ENCODE measurements at places on chromosomes 2 and 18. TPM values are rescaled to one million over a fixed set of nuclear protein-coding genes. Genes with fewer than 3 reads are reported as not detected.

GRCh38 chr2:10885094-10885860 is 26.5 kb upstream of the KCNF1 start:
- no peaks in the 10 kb centered on the region for H3K36me3 ChIP-seq
- H3K4me3 ChIP-seq: no peak overlapping the region
- H3K27ac ChIP-seq: no peak overlapping the region
- H3K27me3 ChIP-seq: peaks cover 2% of the 10 kb centered on the region

DNA sequence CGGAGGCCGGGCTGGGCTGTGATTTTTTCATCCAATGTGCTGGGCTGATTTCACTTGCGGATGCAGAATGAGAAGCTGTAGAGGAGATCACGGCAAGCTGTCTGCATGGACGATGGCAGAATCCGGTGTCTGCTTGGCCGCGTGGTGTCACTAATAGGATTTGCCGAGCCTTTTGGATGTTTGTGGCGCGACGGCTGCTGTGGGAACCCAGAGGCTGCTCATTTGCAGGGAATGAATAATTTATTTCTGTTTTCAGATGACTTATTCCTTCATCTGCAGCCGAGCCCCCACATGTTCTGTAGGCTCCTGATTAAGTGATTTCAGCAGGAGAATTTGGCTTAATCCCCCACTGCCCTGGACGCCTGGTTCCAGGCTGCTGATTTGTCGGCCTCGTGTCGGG is 62.6 kb downstream of the ODC1 start:
- no peak for DNase-seq
- H3K27me3 ChIP-seq: no peaks in the 10 kb centered on the region
- H3K27ac ChIP-seq: no peak overlapping the region
- H3K4me1 ChIP-seq: peaks cover 91% of the 10 kb centered on the region
- H3K36me3 ChIP-seq: peaks cover 10% of the 10 kb centered on the region

DNA sequence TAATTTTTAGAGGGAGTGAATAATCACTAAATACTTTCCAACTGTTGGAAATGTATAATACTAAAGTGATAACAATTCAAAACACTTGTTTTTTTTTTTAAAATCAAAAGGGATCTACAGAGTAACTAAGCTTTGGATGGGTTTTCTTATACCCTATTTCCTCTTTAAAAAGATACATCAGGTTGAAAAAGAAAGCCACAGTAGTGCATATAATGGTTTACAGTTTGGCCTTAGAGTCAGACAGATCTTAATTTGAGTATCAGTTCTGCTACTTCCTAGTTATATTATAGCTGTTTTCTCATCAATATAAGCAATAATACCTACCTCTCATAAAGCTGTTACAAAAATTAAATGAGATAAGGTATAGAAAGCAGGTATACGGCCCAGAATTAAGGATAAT is 28.5 kb downstream of the PSME4 start:
- H3K27ac ChIP-seq: no peak overlapping the region
- no peaks in the 10 kb centered on the region for H3K27me3 ChIP-seq
- DNase-seq: no peak
- H3K36me3 ChIP-seq: peaks cover 40% of the 10 kb centered on the region
- H3K4me3 ChIP-seq: no peak overlapping the region
- no peaks in the 10 kb centered on the region for H3K4me1 ChIP-seq

Gene ADAM23
- 6.3 TPM for total RNA-seq

DNA sequence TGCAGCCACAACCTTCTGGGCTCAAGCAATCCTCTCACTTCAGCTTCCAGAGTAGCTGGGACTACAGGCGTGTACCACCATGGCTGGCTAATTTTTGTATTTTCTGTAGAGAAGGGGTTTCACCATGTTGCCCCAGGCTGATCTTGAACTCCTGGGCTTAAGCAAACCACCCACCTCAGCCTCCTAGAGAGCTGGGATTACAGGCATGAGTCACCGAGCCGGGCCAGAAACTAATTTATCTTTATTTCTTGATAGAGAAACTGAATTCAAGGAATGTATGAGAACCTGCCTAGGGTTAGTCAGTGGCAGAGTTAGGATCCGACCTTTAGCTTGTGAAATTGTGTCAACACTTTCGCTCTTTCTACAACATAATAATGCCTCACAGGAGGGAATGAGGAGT is 19.3 kb upstream of the ITGAV start:
- no peak overlapping the region for H3K4me3 ChIP-seq
- H3K27ac ChIP-seq: no peak overlapping the region
- no peaks in the 10 kb centered on the region for H3K36me3 ChIP-seq
- no peaks in the 10 kb centered on the region for H3K27me3 ChIP-seq
- DNase-seq: no peak

Gene ADCY3
- total RNA-seq: 28.1 TPM

Gene MARCHF4
- total RNA-seq: not detected
